ENCODE measurements at places on chromosomes 6 and 20.

DNA sequence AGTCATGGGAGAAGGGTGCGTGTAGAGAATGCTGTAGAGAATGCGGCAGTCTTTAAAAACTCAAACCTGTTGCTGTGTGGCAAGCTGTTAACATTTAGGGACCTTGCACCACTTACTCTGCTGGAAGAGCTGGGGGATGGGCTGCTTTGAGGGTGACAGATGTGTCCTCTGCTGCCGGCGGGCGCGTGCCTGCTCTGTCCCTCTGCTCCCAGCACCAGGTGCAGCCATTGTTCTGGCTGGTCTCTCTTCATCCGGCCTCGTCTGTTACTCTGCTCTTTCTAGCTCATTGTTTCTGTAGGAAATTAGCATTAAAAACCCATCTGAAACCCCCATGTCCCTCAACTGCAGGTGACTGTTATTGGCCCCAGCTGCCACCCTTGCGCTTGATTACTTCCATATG, 78.5 kb downstream of the CBFA2T2 start:
- no peak for DNase-seq

DNA sequence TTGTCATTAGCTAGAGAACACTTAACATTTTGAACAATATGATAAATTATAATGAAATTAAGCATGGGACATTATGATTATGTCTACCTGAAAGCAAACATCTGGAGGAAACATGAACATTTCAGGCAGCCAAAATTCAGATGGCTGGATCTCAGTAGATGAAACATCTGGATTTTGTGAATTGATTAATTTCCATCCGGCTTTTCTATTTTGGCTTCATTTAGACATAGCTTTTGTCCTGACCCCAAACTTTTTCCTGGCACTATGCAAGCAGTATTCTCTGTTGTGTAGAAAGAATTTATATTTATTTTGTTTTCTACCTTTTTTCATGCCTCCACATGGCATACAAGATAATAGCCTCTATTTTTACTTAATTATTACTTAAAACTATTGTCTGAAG, 186.3 kb downstream of the OGFRL1 start:
- DNase-seq = no peak

DNA sequence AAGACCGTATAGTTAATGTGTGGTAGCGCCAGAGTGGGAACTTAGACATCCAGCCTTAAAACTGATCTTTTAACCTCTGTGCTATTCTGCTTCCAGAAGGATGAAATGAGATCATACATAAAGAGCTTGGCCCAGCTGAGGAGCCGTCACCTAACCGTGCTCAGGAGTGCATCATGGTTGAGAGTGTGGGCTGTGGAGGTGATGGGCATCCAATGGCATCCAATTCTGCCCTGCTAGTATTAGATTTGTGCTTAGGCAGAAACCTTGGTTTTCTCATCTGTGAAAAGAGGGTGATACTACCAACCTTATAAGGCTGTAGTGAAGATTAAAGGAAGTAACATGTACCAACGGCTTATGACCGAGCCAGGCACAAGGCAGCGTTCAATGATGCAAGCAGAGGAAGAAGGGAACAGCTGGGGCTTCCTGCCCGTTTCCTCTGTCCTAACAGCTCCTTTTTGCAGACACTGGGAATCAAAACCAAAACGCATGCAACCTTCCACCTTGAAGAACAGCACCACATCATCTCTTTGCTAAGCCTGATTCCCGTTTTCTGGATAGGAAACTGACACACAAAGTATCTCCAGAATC, 1.3 kb downstream of the SLC22A16 start:
- DNase-seq = peak; percentile 14

GRCh38 chr6:10174761-10175160, 240.1 kb downstream of the TFAP2A start:
- DNase-seq = no peak

- no peak for DNase-seq
Measured at GRCh38 chr20:37233548-37234253, 27.9 kb downstream of the GHRH start.

DNA sequence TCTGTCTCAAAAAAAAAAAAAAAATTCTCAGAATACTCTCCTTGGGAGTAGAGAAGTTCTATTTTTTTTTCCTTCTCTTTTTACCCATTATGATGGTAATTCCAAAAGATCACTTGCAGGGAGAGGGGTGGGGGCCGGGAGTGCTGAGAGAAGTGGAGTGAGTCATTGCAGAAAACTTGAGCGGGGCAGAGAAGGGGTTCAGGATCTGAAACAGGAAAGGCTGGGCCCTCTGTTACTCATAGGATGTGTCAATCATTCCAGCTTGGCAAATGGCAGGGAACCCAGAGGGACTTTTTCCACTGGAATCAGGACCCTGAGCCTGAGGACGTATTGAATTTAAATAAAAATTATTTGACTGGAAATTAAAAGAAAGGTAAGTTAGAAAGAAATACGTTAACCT, 111.4 kb upstream of the ARMC2 start:
- DNase-seq = peak; percentile 34
